ENCODE measurements at places on chromosomes 5 and 9. TPM values are rescaled to one million over a fixed set of nuclear protein-coding genes. Genes with fewer than 3 reads are reported as not detected.

The PCDHGA5 gene
- 0.94 TPM for total RNA-seq

The CANX gene
- total RNA-seq, result 171 TPM

The ARL14EPL gene
- total RNA-seq, result not detected

The TMEM252 gene
- 66.8 TPM for total RNA-seq

The ANXA2R gene
- total RNA-seq, result 3.9 TPM

The ESM1 gene
- total RNA-seq, result not detected

DNA sequence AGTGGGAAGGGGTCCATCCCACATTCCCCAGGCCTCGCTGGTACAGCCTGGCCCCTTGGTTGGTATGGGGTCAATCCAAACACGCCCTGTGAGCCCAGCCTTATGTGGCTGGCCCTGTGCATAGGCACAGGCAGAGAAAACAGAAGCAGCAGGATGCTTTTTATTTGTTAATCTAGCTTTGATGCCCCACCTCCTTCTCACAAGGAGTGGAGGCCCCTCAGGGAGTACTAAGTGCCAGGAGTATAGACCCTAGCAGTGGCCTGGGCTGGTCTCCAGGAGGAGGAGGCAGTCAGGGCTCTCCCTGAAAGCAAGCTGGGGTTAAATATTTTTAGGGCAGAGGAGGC lies 14.6 kb upstream of the TCF7 start:
- H3K27me3 ChIP-seq, result no peaks in the 10 kb centered on the region
- no peak for DNase-seq
- no peaks in the 10 kb centered on the region for H3K36me3 ChIP-seq
- peak overlapping the region; percentile 80 for H3K27ac ChIP-seq
- no peak overlapping the region for H3K4me3 ChIP-seq

GRCh38 chr5:56849671-56850070 lies 34.3 kb downstream of the MAP3K1 start:
- no peaks in the 10 kb centered on the region for H3K27me3 ChIP-seq
- H3K27ac ChIP-seq, result no peak overlapping the region
- no peaks in the 10 kb centered on the region for H3K36me3 ChIP-seq
- no peak for DNase-seq
- peaks cover 60% of the 10 kb centered on the region for H3K4me1 ChIP-seq

- H3K27ac ChIP-seq, result no peak overlapping the region
- no peaks in the 10 kb centered on the region for H3K36me3 ChIP-seq
- no peaks in the 10 kb centered on the region for H3K27me3 ChIP-seq
- no peak overlapping the region for H3K4me3 ChIP-seq
- no peak for DNase-seq
Measured at GRCh38 chr9:131366761-131367401, 27.0 kb upstream of the PRRC2B start.

DNA sequence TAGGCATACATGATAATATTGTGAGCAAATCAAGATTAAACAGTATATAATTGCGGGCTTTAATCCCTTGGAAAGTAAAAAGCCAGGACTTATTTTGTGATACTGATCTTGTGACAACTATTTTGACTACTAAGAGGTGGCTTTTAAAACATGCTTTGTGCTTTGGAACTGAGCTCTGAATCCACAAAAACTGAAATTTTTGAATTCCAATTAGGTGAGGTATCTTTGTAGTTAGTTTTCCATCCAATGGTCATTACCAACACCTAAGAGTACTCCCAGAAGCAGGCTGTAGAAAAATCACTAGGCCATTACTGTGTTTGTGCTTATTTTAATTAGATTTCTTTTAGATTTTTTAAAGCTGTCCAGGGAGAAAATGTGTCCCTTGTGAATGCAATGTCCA lies 559.5 kb upstream of the WWC1 start:
- no peaks in the 10 kb centered on the region for H3K27me3 ChIP-seq
- H3K4me3 ChIP-seq, result no peak overlapping the region
- H3K27ac ChIP-seq, result no peak overlapping the region
- H3K36me3 ChIP-seq, result no peaks in the 10 kb centered on the region

GRCh38 chr5:66343370-66344071 lies 199.4 kb downstream of the SREK1 start:
- H3K27ac ChIP-seq, result no peak overlapping the region
- H3K4me1 ChIP-seq, result no peaks in the 10 kb centered on the region
- H3K4me3 ChIP-seq, result no peak overlapping the region
- no peaks in the 10 kb centered on the region for H3K36me3 ChIP-seq
- H3K27me3 ChIP-seq, result no peaks in the 10 kb centered on the region
- DNase-seq, result no peak

GRCh38 chr5:156350256-156350655 lies 23.3 kb downstream of the SGCD start:
- H3K4me3 ChIP-seq, result no peak overlapping the region
- no peaks in the 10 kb centered on the region for H3K27me3 ChIP-seq
- H3K36me3 ChIP-seq, result no peaks in the 10 kb centered on the region
- no peak for DNase-seq
- H3K27ac ChIP-seq, result no peak overlapping the region

GRCh38 chr9:123996731-123997421 lies 14.7 kb upstream of the LHX2 start:
- H3K4me1 ChIP-seq, result peaks cover 32% of the 10 kb centered on the region
- H3K27me3 ChIP-seq, result no peaks in the 10 kb centered on the region
- no peak overlapping the region for H3K27ac ChIP-seq

GRCh38 chr5:141182248-141182647 lies at the start of gene PCDHB16:
Gene PCDHB16, plus strand, starts transcription at chr5:141182387. Its CDS starts 173 bp downstream, at chr5:141182560.
- H3K4me1 ChIP-seq, result no peaks in the 10 kb centered on the region

DNA sequence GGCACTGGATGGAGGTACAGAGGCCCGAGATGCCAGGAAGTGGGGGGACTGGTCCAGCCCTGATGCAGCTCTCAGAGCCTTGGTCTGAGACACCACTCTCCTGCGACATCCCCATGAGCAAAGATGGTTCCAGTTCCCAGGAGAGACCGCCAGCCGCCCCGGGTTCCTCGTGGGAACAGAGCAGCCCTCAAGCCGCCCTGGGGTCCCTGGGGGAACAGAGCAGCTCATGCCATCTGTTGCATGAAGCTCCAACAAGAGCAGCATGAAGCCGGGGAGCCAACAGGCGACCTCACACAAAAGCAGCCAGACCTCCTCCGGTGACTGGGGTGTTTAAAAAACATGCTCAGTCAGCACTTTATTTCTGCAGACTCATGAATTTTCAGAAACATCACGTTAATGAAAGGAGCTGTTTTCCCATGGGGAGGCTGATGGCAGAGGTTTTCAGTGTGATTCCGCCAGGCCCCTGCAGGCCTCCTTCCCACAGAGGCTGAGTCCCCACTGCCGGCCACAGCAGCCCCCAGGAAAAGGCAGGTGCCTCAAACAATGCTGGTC lies 6.2 kb downstream of the SLC6A18 start:
- H3K4me3 ChIP-seq, result no peak overlapping the region
- DNase-seq, result no peak
- no peaks in the 10 kb centered on the region for H3K4me1 ChIP-seq
- H3K27ac ChIP-seq, result no peak overlapping the region
- no peaks in the 10 kb centered on the region for H3K27me3 ChIP-seq

GRCh38 chr9:27304521-27304920 lies 7.6 kb upstream of the EQTN start:
- no peaks in the 10 kb centered on the region for H3K36me3 ChIP-seq
- H3K27me3 ChIP-seq, result no peaks in the 10 kb centered on the region
- DNase-seq, result no peak
- H3K4me3 ChIP-seq, result no peak overlapping the region

DNA sequence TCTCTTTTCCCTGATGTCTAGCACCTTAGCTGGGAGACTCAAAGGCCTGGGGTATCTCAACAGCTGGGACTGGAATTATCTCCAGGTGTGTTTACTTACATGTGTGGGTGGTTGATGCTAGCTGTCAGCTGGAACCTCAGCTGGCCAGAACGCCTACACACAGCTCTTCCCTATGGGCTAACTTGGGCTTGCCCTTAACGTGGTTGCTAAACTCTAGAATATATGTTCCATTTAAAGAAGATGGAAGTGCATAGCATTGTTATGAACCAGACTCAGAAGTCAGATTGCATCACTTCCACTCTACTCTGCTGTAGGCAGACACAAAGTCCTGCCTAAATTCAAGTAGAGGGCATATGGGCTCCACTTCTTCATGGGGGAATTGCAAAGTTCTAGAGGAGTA lies 29.3 kb downstream of the SGCD start:
- no peaks in the 10 kb centered on the region for H3K27me3 ChIP-seq
- no peak overlapping the region for H3K27ac ChIP-seq
- no peak overlapping the region for H3K4me3 ChIP-seq
- DNase-seq, result no peak

DNA sequence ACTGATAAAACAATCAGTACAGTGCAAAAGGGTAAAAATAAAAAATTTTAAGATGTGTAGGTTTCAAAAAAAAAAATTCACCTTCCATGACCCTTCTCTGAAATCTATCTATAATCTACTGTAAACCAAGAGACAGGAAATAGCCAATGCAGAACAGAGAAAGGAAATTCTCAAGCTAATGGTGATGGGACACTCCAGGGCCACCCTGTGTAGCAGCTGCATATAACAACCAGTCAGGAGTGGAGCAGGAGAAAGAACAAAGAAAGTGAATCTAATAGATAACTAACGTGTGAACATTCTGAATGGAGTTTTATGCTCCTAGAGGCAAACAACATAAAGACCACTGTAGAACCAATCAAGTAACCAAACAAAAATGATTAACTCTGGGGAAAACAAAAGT lies 16.6 kb downstream of the SPTLC1 start:
- no peaks in the 10 kb centered on the region for H3K4me1 ChIP-seq
- no peak for DNase-seq
- no peak overlapping the region for H3K4me3 ChIP-seq
- peak overlapping the region; percentile 46 for H3K27ac ChIP-seq

- no peak overlapping the region for H3K27ac ChIP-seq
- DNase-seq, result no peak
- H3K36me3 ChIP-seq, result no peaks in the 10 kb centered on the region
- H3K4me3 ChIP-seq, result no peak overlapping the region
- no peaks in the 10 kb centered on the region for H3K27me3 ChIP-seq
Measured at GRCh38 chr5:54612711-54613110, 95.2 kb downstream of the SNX18 start.

- no peak overlapping the region for H3K27ac ChIP-seq
- H3K36me3 ChIP-seq, result no peaks in the 10 kb centered on the region
- DNase-seq, result no peak
- no peak overlapping the region for H3K4me3 ChIP-seq
- no peaks in the 10 kb centered on the region for H3K27me3 ChIP-seq
Measured at GRCh38 chr5:144130306-144130705, 40.2 kb downstream of the YIPF5 start.

DNA sequence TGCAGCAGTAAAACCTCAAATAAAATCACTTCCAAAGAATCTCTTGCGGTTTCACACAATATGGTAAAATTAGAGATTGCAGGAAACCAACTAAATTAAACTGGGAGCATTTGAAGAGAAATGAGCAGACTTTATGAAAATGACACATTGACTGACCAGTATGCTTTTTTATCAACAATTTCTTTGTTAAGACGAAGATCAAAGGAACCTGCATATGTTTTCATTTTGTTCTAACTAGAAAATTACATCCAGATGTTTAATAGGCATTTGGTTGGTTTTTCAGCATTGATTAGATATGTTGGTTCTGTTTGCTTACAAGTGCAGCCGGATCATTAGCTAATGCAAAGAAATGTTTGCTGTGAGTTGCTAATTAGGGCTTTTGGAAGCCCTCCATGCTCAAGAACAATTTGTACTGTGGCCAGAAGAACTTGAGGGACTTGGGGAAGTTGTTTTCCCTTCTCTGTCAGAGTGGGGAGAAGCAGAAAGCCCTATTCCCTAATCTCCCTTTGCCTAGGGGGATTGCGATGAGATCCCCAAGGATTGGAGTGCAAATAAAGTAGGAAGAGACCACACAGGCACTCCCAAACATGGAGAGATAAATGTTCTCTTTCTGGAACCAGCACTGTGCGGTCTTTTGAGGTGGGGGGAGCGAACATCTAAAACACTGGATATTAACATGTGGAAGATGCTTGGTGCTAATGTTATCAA lies 4.5 kb upstream of the TLE1 start:
- H3K4me1 ChIP-seq, result no peaks in the 10 kb centered on the region
- DNase-seq, result no peak
- H3K27ac ChIP-seq, result no peak overlapping the region
- no peaks in the 10 kb centered on the region for H3K36me3 ChIP-seq

DNA sequence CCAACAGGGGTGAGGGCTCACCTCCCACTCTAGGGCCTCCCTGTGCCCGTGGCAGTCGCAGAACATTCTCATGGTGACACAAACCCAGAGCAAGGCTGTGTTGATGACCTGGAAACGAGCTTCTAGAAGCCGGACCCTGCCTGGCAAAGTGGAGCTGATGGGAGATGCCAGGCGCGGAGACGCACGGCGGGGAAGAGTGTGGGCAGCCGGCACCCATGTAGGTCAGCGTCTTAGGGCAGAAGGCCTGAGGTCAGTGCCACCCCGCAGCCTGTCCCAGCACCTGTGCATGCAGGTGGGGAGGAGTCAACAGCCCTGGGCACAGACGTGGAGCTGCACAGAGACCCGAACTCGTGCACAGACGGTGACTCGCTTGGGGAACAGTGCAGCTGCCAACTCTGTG lies 5.4 kb downstream of the SLC6A18 start:
- no peak overlapping the region for H3K4me3 ChIP-seq
- H3K4me1 ChIP-seq, result no peaks in the 10 kb centered on the region
- H3K27me3 ChIP-seq, result no peaks in the 10 kb centered on the region
- no peak overlapping the region for H3K27ac ChIP-seq
- no peak for DNase-seq

DNA sequence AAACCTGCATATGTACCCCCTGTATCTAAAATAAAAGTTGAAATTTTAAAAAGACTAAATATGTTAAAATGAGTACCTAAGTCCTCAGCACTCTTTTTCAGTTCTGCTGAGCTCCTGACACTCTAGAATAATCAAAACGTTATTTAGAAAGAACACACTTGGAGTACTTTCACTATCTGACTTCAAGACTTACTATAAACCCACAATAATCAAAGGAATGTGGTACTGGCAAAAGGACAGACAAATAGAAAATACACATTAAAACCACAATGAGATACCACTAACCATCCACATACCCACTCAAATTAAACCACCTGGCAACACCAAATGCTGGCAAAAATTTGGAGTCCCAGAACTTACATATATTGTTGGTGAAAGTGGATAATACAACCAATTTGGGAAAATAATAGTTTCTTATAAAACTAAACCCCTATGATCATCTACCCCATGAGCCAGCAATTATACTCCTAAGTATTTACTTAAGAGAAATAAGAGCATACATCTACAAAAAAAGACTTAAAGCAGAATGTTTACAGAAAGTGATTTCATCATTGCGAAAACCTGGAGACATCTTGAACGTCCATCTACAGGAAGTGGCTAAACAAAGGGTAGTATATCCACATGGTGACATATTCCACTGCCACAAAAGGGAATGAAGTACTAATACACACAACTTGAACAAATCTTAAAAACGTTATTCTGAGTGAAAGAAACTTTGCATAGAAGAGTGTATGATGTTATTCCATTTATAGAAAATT lies 12.8 kb upstream of the PRSS3 start:
- H3K36me3 ChIP-seq, result no peaks in the 10 kb centered on the region
- H3K27me3 ChIP-seq, result no peaks in the 10 kb centered on the region
- no peak overlapping the region for H3K27ac ChIP-seq
- DNase-seq, result no peak
- peaks cover 7% of the 10 kb centered on the region for H3K4me1 ChIP-seq
